Thoracic aorta (tissue), 2 donors: ENCODE measurements at places on chromosomes 2 and 18.

GRCh38 chr2:2717406-2717805, 386.3 kb upstream of the MYT1L start:
- no peak for DNase-seq
- H3K36me3 ChIP-seq = no peaks in the 10 kb centered on the region
- no peak overlapping the region for H3K27ac ChIP-seq

GRCh38 chr2:72834596-72834995, 8.8 kb upstream of the EXOC6B start:
- H3K4me1 ChIP-seq = no peaks in the 10 kb centered on the region
- DNase-seq = no peak
- H3K4me3 ChIP-seq = no peak overlapping the region
- no peaks in the 10 kb centered on the region for H3K27me3 ChIP-seq

GRCh38 chr2:43073401-43073825, 153.0 kb downstream of the ZFP36L2 start:
- peaks cover 75% of the 10 kb centered on the region for H3K4me1 ChIP-seq
- DNase-seq = no peak
- H3K27ac ChIP-seq = peak overlapping the region; percentile 99
- no peak overlapping the region for H3K4me3 ChIP-seq
- no peaks in the 10 kb centered on the region for H3K36me3 ChIP-seq
- no peaks in the 10 kb centered on the region for H3K27me3 ChIP-seq

GRCh38 chr2:223941579-223942277, 3.4 kb downstream of the WDFY1 start:
- H3K4me3 ChIP-seq = peak overlapping the region; percentile 16
- no peaks in the 10 kb centered on the region for H3K36me3 ChIP-seq
- H3K4me1 ChIP-seq = peaks cover 47% of the 10 kb centered on the region
- DNase-seq = no peak

- H3K4me1 ChIP-seq = no peaks in the 10 kb centered on the region
- DNase-seq = no peak
- no peaks in the 10 kb centered on the region for H3K36me3 ChIP-seq
- H3K4me3 ChIP-seq = no peak overlapping the region
- H3K27me3 ChIP-seq = no peaks in the 10 kb centered on the region
Measured at GRCh38 chr18:31563778-31564177, 27.9 kb upstream of the TTR start.

GRCh38 chr2:68739595-68740399, 5.2 kb downstream of the ARHGAP25 start:
- no peaks in the 10 kb centered on the region for H3K4me1 ChIP-seq
- no peak for DNase-seq
- H3K4me3 ChIP-seq = no peak overlapping the region
- H3K36me3 ChIP-seq = no peaks in the 10 kb centered on the region
- H3K27ac ChIP-seq = no peak overlapping the region
- no peaks in the 10 kb centered on the region for H3K27me3 ChIP-seq

GRCh38 chr2:23594460-23594825, 209.5 kb downstream of the KLHL29 start:
- H3K4me1 ChIP-seq = peaks cover 9% of the 10 kb centered on the region
- H3K27me3 ChIP-seq = no peaks in the 10 kb centered on the region
- no peaks in the 10 kb centered on the region for H3K36me3 ChIP-seq

DNA sequence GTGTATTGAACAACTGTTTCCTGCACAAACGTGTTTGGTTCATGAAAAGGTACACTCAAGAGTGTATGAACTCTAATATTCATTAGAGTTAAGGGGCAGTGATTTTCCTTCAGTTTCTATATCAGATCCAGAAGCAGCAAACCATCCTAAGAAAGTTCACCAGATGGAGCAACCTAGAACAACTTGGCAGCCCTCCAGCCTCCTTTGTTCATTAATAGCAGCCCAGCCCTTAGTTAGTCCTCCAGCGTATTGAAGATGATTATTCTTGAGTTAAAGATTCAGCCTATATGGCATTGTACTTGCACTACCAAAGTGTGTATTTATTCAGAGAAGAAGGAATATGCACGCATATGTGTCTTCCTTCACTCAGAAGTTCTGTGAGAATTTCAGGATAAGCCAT, 365.5 kb downstream of the SETBP1 start:
- no peak for DNase-seq
- no peak overlapping the region for H3K4me3 ChIP-seq
- no peak overlapping the region for H3K27ac ChIP-seq
- no peaks in the 10 kb centered on the region for H3K27me3 ChIP-seq
- no peaks in the 10 kb centered on the region for H3K36me3 ChIP-seq

- peaks cover 27% of the 10 kb centered on the region for H3K4me1 ChIP-seq
- H3K27ac ChIP-seq = no peak overlapping the region
- DNase-seq = no peak
- H3K4me3 ChIP-seq = peak overlapping the region; percentile 42
- peaks cover 9% of the 10 kb centered on the region for H3K27me3 ChIP-seq
Measured at GRCh38 chr2:5696404-5696944, 4.3 kb downstream of the SOX11 start.

- H3K4me3 ChIP-seq = no peak overlapping the region
- no peak for DNase-seq
- no peaks in the 10 kb centered on the region for H3K36me3 ChIP-seq
- H3K27me3 ChIP-seq = no peaks in the 10 kb centered on the region
- no peak overlapping the region for H3K27ac ChIP-seq
Measured at GRCh38 chr2:140865837-140866236, 1265.0 kb downstream of the LRP1B start.

DNA sequence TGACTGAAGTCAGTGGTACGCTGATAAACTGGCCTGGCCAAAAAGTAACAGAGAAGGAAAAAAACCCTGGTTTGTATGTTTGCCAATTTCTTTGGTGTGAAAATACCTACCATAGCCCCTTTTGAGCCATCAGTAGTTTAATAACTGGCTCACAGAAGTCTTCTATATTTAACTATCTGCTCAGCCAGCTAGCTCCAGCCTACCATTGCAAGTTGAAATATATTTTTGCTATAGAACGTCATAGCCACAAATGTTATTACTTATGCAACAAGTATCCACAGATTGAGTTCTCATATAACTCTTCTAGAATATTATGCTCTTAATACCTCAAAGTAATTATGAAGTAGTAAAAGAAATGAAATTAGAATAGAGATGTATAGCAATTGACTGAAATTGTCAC, 25.2 kb downstream of the RPE start:
- H3K27ac ChIP-seq = no peak overlapping the region
- no peaks in the 10 kb centered on the region for H3K27me3 ChIP-seq
- H3K36me3 ChIP-seq = peaks cover 7% of the 10 kb centered on the region
- no peak for DNase-seq

DNA sequence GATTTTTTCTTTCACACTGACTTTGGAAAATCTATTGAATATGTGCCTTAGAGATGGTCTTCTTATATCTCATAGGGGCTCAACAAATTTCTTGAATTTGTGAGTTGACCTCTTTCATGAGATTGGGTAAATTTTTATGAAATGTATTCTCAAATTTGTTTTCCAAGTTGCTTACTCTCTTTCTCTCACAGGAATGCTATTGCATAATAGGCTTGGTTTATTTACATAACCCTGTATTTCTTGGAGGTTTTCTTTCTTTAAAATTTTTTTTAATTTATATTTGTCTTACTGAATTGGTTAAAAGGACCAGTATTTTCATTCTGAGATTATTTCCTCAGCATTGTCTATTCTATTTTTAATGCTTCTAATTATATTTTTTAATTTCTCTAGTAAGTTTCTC, 917.1 kb downstream of the DPP10 start:
- DNase-seq = no peak
- H3K27ac ChIP-seq = no peak overlapping the region
- H3K27me3 ChIP-seq = no peaks in the 10 kb centered on the region
- no peaks in the 10 kb centered on the region for H3K4me1 ChIP-seq

DNA sequence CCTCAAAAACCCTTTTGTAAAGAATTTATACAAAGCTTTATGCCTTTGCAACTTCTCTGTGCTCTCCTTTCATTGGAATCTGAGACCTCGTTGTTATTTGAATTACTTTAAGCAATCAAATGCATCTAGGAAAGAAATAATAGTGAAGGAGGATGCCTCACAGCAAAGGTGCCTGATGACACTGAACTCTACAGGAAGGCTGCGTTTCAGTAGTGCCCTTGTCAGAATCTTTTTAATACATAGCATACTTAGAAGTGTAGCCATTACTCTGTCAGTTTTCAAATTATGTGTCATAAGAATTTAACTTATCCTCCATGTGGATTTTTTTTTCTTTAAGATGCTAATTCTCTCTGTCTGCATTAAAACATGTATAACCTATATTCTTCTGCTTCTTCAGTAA, 9.6 kb upstream of the LYPD6B start:
- no peak for DNase-seq
- H3K36me3 ChIP-seq = no peaks in the 10 kb centered on the region
- H3K4me1 ChIP-seq = no peaks in the 10 kb centered on the region
- H3K27me3 ChIP-seq = no peaks in the 10 kb centered on the region
- H3K27ac ChIP-seq = no peak overlapping the region

DNA sequence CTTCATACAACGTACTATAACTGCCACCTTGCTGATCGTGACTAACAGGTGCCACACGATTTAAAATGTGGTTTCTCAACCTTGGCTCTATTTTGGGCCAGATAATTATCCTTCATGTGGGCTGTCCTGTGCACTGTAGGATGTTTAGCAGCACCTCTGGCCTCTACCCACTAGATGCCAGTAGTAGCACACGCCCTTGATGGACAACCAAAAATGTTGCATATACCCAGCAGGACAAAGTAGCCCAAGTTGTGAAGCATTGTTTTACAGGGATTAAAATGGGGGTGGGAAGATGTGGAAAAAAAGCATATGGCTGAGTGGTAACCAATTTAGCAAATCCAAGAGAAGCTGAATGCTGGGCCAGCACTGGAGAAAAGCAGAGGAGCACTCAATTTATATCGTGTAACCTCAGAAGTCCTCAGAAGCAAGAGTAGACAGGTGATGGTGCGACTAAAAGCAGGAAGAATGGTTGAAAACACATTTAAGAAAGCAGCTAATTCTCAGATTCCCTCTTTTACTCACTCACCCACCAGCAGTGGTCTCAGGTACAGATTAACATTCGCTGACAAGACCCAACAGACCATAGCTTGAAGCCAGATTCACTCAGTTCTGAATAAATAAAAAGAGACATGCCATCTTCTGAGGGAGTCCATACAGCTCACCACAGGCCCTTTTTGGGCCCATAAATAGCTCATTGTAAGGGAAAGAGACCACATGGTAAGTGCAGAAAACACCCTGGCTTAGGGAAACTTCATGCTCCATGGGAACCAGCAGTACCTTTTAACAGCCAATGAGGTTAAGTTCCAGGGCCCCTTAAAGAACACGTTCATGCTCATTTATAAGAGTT, 50.6 kb downstream of the RAPH1 start:
- H3K27ac ChIP-seq = no peak overlapping the region
- no peaks in the 10 kb centered on the region for H3K27me3 ChIP-seq
- H3K36me3 ChIP-seq = peaks cover 2% of the 10 kb centered on the region
- H3K4me1 ChIP-seq = no peaks in the 10 kb centered on the region
- H3K4me3 ChIP-seq = no peak overlapping the region

- no peaks in the 10 kb centered on the region for H3K4me1 ChIP-seq
- H3K36me3 ChIP-seq = no peaks in the 10 kb centered on the region
- DNase-seq = no peak
- H3K27ac ChIP-seq = no peak overlapping the region
- no peaks in the 10 kb centered on the region for H3K27me3 ChIP-seq
Measured at GRCh38 chr2:164920430-164920829, 34.9 kb downstream of the SLC38A11 start.

GRCh38 chr2:121321476-121321875, 36.5 kb upstream of the TFCP2L1 start:
- no peaks in the 10 kb centered on the region for H3K4me1 ChIP-seq
- H3K27ac ChIP-seq = no peak overlapping the region
- H3K27me3 ChIP-seq = no peaks in the 10 kb centered on the region
- H3K4me3 ChIP-seq = no peak overlapping the region
- no peak for DNase-seq

DNA sequence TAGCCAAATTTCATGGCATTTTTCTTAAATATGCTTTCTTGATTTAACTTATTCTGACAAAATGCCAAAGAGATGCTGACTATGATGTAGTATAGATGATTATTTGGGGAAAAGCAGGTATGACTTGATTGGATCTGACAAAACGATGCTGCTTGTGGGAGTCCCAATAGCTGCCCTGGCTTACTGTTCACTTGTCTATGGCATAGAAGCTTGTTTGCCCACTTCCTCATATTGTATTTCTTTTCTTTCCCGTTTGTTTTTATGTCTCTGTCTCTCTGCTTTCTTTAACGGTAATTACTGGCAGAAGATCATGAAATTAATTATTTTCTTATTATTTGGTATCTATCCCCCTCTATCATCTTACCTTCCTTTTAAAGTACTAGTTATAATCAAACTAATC, 43.0 kb downstream of the EPC2 start:
- DNase-seq = no peak
- H3K36me3 ChIP-seq = no peaks in the 10 kb centered on the region
- no peaks in the 10 kb centered on the region for H3K27me3 ChIP-seq
- no peak overlapping the region for H3K27ac ChIP-seq

DNA sequence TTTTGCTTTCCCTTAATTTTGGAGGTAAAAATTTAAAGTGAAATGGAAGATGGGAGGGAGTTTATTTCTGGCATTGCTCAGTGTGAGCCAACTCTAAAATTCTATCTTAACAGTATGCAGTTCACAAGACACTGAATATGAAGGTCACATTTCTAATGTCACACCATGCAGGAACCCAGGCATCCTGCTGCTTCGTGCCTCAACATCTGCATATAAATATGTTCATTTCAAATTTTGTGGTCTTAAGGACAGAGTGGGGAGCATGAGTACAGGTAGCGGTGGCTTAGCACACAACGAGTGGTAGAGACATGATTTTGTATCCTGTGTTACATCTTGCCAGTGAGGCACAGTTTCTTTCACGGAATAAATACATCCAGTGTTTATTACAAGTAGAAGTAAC, 102.4 kb downstream of the ARL4C start:
- H3K4me1 ChIP-seq = no peaks in the 10 kb centered on the region
- no peak overlapping the region for H3K27ac ChIP-seq
- DNase-seq = no peak
- H3K36me3 ChIP-seq = no peaks in the 10 kb centered on the region
- no peak overlapping the region for H3K4me3 ChIP-seq
